ENCODE measurements at places on chromosomes 2 and 18. TPM values are rescaled to one million over a fixed set of nuclear protein-coding genes. Genes with fewer than 3 reads are reported as not detected.

Gene FEV
- not detected for total RNA-seq

Gene PTMA
- 1,086 TPM for total RNA-seq

Gene TRIM43
- total RNA-seq: not detected

Gene LRRC30
- not detected for total RNA-seq

Gene XPO1
- 172 TPM for total RNA-seq

Gene OXER1
- total RNA-seq: 0.13 TPM

Gene GREB1
- 0.43 TPM for total RNA-seq
